Hematopoietic multipotent progenitor cell (in vitro differentiated cells): ENCODE measurements at places on chromosomes 2 and 18.

DNA sequence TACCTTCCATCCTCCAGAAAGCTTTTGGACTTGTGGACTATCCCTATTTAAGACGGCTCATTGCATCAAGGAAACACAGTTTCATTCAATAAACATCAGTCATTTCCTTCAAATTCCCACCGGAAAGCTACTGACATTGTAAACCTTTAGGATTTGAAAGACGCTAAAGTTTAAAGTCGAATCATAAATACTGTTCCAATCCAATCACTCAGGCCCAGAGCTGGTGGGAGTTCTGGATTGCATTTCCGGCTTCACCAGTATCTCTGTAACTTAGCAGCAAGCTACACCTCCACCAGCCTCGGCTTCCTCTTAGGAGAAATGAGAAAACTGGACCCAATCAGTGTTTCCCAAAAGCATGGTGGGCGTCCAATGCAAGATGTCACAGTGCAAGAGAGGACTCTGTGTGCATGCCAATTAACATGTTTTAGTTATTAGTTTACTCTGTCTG is 1.6 kb downstream of the WDFY1 start:
- no peak for DNase-seq

GRCh38 chr2:149399934-149400615 is 69.7 kb downstream of the LYPD6 start:
- no peak for DNase-seq

DNA sequence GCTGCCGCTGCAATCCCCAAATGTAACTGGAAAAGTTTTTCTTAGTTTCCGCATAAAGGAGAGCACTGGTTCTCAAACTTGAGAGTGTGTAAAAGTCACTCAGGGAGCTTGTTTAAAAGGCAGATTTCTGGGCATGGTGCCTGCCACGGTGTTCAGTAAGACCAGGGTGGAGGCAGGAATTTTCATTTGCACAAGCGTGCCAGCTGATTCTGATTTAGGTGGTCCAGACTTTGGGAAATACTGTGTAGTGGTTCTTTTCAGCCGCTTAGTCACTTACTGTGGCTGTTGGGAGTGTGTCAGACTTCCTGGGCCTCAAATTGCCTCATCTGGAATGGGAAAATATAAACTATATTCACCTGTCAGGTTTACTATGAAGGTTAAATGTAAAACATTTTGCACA is 788 bp downstream of the ARMC9 start:
- DNase-seq = no peak

GRCh38 chr18:7740821-7741220 is 173.7 kb downstream of the PTPRM start:
- DNase-seq = no peak

DNA sequence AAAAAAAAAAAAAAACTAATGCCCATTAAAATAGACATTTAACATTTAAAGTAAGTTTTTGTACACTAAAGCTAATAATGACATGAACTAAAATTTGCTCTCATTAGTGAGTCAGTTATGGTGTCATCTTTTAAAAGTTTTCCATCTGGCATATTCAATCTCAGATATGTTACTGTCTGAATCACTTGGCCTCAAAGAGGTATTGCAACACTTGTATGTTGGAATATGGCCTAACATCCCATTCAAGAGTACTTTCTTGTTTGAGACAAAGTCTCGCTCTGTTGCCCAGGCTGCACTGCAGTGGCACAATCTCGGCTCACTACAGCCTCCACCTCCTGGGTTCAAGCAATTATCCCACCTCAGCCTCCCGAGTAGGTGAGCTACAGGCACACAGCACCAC is 169.7 kb downstream of the TMEM163 start:
- DNase-seq = no peak

- no peak for DNase-seq
These were observed 70.6 kb downstream of the OTX1 start for GRCh38 chr2:63121055-63121834.

DNA sequence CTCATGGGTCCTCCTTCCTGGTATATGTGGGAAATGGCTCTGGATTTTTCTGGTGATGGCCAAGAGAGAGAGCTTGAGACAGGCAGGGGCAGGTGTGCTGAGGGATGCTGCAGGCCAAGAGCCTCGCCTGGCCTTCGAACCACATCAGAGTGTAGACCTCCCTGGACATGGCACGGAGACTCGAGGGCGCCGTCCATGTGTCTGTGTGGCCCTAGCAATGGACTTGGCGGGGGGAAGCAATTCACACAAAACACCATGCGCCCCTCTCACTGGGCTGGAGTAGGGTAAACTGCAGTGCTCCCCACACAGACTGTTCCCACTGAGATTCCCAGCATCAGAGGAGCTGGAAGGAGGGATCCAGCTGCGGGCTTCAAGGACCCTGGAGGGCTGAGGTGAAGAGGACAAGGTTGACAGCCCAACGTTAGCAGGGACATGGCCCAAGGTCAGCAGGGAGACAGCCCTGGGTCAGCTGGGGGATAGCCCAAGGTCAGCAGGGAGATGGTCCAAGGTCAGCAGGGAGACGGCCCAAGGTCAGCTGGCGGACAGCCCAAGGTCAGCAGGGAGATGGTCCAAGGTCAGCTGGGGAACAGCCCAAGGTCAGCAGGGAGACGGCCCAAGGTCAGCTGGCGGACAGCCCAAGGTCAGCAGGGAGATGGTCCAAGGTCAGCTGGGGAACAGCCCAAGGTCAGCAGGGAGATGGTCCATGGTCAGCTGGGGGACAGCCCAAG is 75.4 kb upstream of the HDAC4 start:
- no peak for DNase-seq

GRCh38 chr2:97966545-97967215 is 29.1 kb downstream of the TMEM131 start:
- no peak for DNase-seq

DNA sequence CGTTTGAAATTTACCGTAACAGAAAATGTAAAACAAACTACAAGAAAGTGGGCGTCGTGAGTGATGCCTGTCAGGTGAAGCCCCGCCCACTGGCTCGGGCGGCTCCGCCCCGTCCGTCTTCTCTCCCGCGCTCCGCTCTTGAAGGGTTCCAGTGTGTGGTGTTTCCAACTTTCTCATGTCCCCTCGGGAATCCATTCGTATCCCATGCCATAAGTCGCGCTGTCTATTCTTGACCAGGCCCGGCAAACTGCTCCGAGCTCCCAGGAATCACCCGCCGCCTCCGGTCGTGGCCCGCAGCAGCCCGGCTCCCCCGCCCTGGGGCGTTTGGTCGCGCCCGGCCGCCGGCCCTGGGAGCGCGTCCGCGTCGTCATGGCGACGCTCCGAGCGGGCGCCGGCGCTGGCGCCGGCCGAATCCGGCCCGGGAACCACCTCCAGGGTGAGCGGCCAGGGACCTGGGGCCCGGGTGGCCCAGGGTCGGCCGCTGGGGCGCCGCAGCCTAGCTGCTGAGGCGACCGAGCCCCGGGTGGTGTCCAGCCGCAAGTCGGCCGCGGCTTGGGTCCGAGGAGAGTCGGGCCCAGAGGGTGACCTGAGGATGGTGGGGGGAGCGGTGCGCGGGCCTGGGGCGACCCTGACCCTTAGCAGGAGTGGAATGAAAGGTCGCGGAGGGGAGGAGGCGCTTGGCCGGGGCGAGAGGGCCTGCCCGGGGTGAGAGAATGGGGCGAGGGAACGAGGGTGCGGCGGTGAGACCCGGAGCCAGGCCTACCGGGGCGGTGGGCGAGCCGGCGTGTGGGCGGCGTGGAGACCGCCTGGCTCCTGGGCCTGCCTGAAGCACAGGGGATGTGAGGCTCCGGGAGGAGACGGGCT is at the start of gene CFAP221:
Gene CFAP221 (plus strand): TSS at position 375 of the 864 bp plus-strand sequence. CDS start 1,683 bp downstream, outside the sequence.
- peak; percentile 68 for DNase-seq

- DNase-seq = no peak
These were observed 46.9 kb downstream of the UXS1 start for GRCh38 chr2:106147159-106147558.

GRCh38 chr18:74234326-74235171 is 57.2 kb downstream of the CYB5A start:
- DNase-seq = no peak

GRCh38 chr2:9740382-9741073 is 102.7 kb upstream of the TAF1B start:
- no peak for DNase-seq

- no peak for DNase-seq
These were observed 198.5 kb downstream of the OTX1 start for GRCh38 chr2:63249161-63249560.

- DNase-seq = no peak
These were observed 14.6 kb downstream of the ALPG start for GRCh38 chr2:232421189-232421785.

DNA sequence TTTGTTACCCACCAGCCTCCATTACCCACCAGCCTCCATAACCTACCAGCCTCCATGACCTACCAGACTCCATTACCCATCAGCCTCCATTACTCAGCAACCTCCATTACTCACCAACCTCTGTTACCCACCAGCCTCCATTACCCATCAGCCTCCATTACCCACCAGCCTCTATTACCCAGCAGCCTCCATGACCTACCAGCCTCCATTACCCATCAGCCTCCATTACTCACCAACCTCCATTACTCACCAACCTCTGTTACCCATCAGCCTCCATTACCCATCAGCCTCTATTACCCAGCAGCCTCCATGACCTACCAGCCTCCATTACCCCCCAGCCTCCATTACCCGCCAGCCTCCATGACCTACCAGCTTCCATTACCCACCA is 133.3 kb upstream of the HS6ST1 start:
- DNase-seq = no peak

DNA sequence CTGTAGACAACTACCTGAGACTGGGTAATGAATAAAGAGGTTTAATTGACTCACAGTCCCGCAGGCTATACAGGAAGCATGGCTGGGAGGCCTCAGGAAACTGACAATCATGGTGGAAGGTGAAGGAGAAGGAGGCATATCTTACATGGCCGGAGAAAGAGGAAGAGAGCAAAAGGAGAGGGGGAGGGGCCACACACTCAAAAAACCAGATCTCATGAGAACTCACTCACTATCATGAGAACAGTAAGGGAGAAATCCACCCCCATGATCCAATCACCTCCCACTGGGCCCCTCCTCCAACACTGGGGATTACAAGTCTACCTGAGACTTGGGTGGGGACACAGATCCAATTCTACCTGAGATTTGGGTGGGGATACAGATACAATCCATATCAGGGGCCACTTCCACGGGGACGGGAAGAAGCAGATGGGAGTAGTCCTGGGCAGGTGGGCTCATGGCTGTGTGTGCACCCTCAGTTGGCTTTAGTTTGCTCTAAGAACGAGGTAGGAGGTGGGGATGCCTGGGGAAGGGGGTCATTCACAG is 9.9 kb downstream of the MAB21L4 start:
- peak; percentile 22 for DNase-seq

GRCh38 chr2:167294776-167295140 is 406.5 kb downstream of the XIRP2 start:
- peak; percentile 46 for DNase-seq

DNA sequence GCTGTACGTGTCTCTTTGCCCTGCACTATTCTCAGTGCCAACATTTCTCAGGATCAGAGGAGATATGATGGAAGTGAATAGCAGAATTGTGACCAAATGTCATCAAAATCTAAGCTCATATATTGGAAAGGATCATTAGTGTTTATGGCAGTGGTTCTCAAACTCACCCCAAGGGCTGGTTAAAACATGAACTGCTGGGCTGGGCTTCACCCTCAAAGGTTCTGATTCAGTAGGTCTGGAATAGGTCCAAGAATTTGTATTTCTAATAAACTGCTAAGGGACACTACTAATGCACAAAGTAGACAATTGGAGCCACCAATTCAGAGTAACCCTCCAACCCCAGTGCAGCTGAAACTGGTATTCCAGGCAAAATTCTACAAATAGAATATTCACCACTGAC is 317.9 kb upstream of the UBE2E3 start:
- no peak for DNase-seq

- DNase-seq = no peak
These were observed 184.7 kb upstream of the LINC00305 start for GRCh38 chr18:64333584-64333983.

DNA sequence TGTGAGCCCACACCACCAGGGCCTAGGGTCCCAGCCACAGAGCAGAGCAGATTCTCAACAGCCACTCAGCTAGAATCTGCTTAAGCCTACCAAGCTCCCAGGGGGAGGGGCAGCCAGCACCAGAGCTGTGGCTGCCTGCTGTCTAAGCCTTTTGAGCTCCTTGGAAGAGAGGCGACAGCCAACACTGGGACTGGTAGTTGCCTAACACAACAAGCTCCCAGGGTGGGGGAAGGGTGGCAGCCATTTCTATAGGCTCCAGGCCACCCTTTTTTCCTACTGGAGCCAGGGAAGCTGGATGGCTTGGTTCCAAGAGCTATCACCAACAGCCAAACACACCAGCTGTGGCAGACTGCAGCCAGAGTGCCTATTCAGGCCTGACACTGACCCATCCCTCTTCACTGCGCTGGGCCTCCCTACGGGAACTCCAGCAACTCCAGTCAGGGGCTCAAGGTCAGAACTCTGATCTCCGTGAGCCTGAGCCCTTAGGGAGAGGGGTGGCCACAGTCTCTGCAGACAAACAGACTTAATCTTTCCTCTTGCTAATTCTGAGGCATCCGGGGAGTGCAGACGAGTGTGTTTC is 1824.3 kb upstream of the CELF4 start:
- no peak for DNase-seq

DNA sequence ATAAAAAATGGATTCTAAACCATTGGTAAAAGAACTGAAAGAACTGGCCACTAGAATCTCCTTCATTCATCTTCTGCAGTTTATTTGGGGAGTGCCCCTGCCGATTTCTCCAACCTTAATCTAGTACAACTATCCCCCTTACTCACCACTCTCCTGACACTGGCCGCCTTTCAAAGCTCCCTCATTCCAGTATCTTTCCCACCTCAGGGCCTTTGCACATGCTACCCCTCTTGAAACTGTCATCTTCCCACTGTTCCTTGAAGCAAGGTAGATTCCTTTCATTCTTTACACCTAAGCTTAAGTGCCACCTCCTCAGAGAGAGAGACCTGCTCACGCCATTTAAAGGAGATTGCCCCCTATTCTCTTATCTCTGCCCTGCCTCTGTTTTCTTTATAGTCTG is 147.9 kb downstream of the MCFD2 start:
- no peak for DNase-seq

- DNase-seq = no peak
These were observed 72.0 kb upstream of the TMEM178A start for GRCh38 chr2:39593439-39594393.

GRCh38 chr2:154243685-154244084 is 372.0 kb downstream of the GALNT13 start:
- no peak for DNase-seq

- DNase-seq = no peak
These were observed 39.2 kb upstream of the GALNT1 start for GRCh38 chr18:35542356-35542755.

DNA sequence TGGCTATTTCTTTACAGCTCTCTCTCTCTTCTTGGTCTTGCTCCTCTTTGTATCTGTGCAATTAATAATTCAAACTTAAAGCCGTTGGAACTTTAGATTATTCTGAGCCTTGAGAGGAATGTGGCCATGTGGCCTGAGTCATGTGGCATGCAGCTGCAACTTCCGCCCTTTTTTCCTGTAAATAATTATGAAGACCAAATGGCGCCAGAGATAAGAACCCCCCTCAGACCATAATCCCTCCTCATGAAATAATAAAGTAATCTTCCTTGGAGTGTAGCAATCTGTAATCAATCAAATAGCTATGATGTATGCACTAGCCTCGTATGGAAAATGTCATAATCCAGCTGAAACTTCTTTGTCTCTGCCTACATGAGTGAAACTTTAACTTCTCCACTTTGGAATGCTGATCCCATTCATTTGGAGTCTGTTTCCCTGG is 13.5 kb upstream of the TWSG1 start:
- peak; percentile 77 for DNase-seq
